ENCODE measurements at places on chromosomes 12 and 14.

DNA sequence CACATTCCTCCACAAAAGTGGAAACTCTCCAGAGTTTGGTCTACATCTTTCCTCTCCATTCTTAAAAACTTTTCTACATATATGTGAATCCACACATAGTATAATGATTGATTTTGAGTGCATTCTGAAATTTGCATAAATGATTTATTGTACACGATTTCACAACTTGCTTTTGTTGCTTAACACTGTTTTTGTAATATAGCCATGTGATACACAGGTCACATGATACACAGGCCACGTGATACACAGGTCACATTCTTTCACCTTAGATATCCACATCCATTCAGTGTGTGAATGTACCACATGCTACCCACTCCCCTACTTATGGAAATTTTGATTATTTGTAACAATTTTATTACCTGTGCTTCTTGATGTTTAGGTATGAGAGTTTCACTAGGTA is 319.1 kb downstream of the ZFP36L1 start:
- no peak for DNase-seq

GRCh38 chr14:26218861-26219260 is 379.0 kb downstream of the NOVA1 start:
- no peak for DNase-seq

DNA sequence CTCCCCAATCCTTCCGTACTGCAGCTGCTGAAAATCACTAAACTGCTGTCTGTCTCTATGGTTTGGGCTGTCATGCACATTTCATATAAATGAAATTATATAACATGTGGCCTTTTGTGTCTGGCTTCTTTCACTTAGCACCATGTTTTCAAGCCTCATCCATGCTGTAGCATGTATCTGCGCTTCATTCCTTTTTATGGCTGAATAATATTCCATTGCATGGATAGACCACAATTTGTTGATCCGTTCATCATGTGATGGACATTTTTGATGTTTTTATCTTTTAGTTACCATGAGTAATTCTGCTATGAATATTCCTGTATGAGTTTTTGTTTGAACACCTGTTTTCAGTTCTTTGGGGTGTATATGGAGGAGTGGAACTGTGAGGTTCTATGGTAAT is 32.6 kb upstream of the MED13L start:
- DNase-seq: no peak

DNA sequence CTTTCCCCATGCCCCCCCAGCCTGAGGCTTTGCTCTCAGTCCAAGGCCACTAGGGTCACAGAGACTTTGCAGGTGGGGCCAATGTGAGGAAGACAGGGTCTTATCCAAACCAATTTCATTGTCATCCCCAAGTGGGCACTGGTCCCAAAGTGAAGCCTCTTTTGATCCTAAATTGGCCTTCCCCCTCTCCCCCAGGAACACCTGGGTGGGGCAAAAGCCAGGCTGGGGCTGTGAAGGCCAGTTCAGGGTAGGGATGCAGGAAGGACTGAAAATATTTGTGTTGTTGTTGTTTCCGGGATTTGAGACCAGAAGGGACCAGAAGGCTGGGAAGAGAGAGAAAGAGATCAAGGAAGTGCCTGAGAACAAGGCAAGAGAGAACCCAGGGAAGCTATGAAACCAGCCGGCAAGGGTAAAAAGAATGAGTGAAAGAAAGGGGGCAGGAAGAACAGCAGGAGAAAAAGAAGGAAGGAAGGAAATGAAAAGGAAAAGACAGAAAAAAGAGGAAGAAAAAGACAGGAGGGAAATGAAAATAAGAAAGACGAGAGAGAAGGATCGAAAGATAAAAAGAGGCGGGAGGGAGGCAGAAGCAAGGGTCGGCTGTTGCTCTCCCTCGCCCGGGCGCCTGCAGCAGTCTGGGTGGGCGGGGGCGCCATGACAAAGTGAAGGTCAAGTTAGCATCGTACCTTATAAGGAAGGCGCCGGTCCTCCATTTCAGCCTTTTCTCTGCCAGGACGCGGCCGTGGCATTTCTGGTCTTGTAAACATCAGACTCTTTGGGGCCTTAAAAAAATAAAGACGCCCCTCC is 7.4 kb upstream of the HOXC11 start:
- no peak for DNase-seq

DNA sequence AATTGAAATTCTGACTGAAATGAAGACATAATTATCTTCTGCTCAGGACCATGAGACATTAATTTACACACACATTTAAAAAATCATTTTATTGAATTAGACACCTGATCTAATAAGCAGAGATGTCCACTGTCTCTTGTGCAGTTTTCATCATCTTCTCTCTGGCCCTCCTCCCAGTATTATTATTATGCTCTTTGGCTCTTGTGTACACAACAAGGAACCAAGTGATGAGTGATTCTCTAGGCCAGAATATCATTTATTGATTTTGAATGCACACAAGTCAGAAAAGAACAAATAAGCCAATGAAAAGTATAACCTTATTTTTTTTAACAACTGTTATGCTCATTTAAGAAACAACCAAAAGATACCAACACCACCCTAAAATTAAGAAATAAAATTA is 244.7 kb upstream of the KRR1 start:
- no peak for DNase-seq

DNA sequence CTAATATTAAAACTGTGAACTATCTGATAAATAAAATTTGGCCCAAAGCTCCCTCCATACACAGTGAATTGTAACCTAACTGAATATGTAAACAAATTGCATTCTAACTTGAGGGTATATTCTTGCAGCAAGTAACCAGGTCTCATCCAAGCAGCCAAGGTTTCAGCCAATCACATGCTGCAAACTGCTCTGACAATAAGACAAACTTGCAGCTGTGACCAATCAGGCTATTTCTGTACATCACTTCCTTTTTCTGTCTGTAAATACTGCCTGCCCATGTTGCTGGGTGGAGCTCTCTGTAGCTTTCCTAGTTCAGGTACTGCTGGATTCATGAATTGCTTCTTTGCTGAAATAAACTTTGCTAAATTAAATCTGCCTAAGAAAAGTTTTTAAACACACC is 499.0 kb downstream of the GALC start:
- DNase-seq: no peak

GRCh38 chr12:111753144-111753881 is 13.4 kb upstream of the ALDH2 start:
- DNase-seq: no peak

- DNase-seq: no peak
Observed at GRCh38 chr12:110686294-110686903, 2.5 kb downstream of the HVCN1 start.

DNA sequence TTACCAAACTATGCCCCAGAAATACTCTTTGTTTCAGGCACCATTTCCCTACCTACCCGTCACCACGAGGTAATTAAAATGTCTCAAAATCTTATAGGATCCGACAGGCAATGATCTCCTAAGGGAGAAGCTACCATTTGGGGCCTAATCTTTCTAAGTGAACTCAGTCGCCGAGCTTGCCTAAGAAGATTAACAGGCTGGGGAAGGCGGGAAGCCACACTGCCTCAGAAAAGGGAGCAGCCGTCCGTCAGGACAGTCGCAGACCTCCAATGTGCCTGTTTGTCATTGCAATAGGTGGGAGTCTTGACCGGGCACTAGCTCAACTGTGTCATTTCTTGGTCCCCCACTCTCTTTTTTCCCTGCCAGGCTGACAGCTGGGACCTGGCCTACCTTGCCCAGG is 4.6 kb downstream of the TTC7B start:
- DNase-seq: no peak

- no peak for DNase-seq
Observed at GRCh38 chr14:55843718-55844403, 263.9 kb downstream of the KTN1 start.

DNA sequence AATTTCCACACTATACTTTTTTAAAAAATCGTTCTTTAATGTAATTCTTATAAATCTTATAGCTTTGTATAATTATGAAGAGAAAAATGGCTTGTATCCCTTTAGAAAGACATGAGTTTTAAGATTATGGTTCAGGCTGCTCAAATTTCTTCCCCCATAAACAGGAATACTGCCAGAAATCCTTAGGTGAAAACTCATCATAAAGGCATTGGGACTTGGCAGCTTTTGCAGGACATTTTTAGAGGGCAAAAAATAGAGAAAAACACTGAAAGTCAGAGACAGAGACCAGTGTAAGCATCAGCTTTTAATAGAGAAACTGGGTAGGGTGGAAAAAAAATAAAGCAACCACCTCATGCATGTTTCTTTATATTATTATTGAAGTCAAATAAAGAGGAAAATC is 29.1 kb downstream of the LRRK2 start:
- no peak for DNase-seq

DNA sequence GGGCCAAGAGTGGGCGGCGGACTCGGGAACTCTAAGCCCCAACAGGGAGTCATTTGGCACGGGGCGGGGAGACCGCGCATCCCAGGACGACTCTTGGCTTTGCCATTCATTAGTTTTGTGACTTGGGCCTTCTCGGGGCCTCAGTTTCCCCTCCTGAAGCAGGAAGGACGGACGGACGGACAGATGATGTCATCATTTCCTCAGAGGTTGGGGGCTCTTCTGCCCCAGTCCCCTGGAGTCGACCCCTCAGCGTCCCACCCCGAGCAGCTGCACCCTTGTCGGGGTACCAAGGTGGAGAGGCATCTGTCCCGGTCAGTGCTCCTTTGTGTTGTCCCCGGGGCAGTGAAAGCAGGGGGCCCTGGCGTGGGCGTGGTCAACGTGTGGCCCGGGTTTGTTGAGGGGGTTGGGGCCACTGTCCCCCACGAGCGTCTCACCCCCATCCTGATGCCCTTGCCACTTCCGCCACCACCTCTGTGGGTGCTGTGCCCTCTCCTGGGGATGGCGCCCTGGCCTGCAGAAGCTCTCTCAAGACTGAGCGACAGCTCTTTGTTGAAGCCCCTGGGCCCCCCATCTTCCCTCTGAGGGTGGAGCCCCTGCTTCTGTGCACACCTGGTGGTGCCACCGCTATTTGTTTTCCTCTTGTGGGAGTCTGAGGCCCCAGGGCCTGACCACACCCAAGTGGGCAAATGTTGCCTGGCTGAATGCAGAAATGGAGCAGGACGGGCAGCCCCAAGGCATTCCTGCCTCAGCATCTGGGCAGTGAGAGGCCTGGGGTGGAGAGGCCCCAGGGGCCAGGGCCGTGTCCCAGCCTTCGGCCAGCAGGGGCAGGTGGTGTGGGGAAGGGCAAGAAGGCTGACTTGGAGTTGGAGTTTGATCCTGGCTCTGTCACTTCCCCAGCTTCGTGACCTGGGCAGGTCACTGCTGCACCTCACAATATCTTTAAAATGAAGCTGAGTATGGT is 896 bp downstream of the HHIPL1 start:
- no peak for DNase-seq

DNA sequence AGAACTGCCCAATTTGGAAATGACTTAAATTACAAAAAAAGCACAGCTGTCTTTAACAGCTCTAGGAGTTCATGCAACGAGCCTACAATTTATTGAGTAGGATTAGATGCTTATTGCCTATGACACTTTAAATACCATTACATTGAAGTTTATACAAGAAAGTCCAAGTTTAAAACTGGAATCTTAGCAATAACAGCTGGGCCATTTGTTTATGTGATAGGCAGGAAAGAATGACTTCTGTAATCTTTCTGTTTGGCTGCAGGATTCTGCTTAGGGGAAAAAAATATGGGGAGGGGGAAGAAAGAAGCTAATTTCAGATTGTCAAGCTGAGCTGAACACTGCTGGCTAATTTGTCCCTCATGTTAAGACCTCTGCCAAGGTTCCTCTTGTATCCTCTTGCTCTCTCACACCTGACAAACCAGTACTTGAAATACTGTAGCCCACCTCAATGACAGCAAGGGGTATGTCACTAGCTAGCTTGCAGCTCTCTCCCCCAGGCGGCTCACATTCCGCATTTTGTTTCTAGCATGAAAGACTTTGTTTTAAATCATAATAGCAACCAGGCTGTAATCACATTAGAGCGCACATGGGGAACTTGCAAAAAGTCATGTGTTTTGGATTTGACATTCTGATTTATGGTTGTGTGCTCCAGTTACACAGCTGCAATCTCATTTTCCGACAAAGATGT is 384.8 kb downstream of the BMP4 start:
- no peak for DNase-seq

GRCh38 chr12:92404259-92404894 is 258.7 kb upstream of the BTG1 start:
- no peak for DNase-seq

DNA sequence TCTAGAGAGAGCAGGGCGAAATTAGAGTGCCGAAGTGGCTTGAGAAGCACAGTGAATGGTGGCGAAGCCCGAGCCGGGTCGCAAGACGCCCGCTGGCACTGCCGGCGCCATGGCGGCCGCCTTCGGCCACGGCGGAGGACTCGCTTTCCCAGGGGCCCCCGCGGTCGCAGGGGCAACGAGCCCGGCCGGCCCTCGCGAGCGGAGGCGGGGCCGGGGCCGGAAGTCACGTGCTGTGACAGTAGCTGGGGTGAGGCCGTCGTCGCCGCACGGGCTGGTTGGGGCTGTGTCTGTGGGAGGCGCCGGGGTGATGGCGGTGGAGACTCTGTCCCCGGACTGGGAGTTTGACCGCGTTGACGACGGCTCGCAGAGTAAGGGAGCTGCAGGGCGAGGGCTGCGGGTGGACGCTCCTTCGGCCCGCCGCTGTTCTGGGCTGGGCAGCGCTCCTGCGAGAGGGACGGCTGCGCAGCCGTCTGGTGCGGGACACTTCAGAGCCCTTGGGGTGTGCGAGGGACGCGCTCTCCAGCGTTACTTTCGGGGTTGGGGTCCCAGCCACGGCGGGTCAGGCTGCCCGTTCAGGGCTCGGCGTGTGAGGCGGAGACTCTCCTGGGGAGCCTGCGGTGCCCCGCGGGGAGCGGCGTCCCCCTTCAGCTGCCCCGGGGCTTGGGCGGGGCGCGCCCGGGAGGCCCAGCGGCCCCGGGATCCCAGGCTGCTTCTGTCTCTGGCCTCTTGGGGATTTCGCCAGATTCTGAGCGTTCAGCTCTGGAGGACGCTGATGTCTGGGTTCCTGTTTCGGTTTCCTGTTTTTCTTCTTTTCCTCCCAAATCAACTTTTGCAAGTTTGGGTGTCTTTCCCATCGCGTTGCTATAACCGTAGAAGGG is at the start of gene WASHC4:
WASHC4 (plus strand) TSS at position 238 of the 878 bp plus-strand sequence; CDS start at position 308, 70 bp downstream.
- peak; percentile 95 for DNase-seq

- DNase-seq: no peak
Observed at GRCh38 chr12:65695113-65695865, 129.0 kb upstream of the HMGA2 start.

- no peak for DNase-seq
Observed at GRCh38 chr14:80110721-80111120, 100.6 kb downstream of the DIO2 start.

GRCh38 chr12:39440101-39440500 is 2.8 kb downstream of the KIF21A start:
- no peak for DNase-seq

DNA sequence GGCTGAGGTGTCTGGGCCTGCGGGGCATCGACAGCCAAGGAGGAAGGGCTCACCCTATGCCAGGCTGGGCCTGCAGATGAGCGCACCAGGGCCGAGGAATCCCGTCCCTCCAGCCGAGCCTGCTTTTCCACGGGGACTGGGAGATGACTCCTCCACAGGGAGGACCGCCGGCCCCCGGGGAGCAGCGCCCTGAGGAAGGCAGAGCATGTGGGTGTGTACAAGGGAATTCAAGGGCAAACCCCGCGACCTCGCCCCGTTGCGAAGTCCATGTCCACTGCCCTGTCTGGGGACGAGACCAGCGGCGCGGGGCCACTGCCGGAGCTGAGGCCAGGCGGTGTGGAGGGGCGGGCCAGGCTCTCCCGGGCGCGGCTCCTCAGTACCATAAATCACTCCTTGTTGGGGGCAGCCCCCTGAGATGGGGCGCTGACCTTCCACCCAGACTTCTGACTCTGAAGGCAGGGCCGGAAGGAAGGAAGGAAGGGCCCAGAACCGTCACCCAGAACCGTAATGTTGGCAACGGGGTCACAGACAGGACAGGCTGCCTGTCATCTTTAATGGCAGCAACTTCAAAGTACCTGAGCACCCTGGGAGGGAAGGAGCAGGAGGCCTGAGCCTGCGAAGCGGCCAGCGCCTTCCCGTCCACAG is 52.5 kb downstream of the RNF34 start:
- DNase-seq: no peak

Data from activated CD8-positive, alpha-beta memory T cell treated with anti-CD3 and anti-CD28 coated beads, Interleukin-2, amount 50 U/mL, for 48 hours (primary cell).